ENCODE measurements at places on chromosomes 4 and X.

DNA sequence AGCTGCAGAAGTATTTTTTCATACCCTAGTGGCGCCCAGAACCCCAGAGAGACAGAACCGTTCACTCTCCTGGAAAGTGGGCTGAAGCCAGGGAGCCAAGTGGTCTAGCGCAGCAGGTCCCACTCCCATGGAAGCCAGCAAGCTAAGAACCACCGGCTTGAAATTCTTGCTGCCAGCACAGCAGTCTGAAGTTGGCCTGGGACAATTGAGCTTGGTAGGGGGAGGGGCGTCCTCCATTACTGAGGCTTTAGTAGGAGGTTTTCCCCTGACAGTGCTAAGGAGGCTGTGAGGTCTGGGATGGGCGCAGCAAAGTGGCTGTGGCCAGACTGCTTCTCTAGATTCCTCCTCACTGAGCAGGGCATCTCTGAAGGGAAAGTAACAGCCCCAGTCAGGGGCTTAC lies 84.5 kb upstream of the ATXN3L start:
- no peak for DNase-seq

- DNase-seq, result no peak
Observed at GRCh38 chrX:76148041-76148665, 24.7 kb upstream of the PBDC1 start.

DNA sequence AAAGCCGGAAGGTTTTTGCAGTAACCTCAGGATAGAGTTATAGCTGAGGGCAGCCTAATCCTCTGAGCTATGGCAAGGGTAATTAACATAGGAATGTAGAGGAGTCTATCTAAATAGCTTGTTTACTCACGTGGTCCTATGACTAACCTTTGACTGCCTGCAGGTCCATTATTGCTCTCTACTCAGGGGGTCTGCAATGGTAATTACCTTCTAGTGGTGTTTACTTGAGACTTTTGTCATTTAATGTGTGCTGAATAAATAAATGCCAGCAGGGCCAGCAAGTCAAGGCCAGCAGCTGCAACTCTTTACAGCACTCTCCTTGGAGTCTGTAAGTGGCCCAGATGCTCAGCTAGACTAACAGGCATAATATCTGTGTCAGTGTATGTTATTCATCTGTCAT lies 212.7 kb upstream of the FMR1 start:
- DNase-seq, result no peak

DNA sequence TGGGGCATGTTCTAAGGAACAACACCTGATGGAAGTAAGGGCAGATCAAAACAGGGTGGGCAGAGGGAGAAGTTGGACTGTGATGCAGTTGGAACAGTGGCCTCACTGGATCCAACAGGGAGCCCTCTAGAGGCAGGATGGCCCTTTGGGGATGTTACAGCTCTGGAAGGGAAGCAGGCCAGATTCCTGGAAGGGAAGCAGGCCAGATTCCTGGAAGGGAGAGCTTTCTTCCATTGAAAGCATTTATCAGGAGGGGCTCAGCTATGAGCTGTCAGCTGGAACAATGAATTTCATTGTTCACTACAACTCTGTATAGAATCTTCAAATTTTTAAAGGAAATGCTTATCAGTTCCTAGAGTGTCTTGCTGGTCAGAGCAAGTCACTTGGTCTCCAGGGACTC lies 17.7 kb downstream of the IL15 start:
- DNase-seq, result no peak

GRCh38 chrX:107197319-107197718 lies 8.9 kb downstream of the NUP62CL start:
- DNase-seq, result no peak

GRCh38 chrX:78104447-78105176 lies 564 bp downstream of the PGK1 start:
- no peak for DNase-seq

GRCh38 chrX:46941341-46941740 lies 29.1 kb downstream of the JADE3 start:
- no peak for DNase-seq

- no peak for DNase-seq
Observed at GRCh38 chr4:138225477-138225876, 16.7 kb downstream of the SLC7A11 start.

DNA sequence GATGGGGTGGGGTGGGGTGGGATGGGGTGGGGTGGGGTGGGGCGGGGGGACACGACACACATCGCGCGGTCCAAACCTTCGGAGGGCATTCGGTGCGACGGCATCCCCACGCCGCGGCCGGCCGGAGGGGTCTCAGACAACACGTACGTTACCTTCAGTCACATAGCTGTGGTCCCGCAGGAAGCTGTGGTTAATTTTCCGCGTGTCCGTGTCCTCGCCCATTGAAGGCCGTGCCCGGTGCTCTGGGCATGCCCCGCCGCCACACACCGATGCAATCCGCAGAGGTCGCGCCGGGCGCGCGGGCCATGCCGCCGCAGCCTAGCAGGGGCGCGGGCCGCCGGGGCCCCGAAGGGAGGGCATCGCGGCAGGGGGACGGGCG lies 417 bp downstream of the PPP2R2C start:
- DNase-seq, result no peak

GRCh38 chrX:131792356-131792749 lies 230.7 kb upstream of the STK26 start:
- DNase-seq, result no peak

- DNase-seq, result no peak
Observed at GRCh38 chr4:42995343-42995944, 102.9 kb downstream of the GRXCR1 start.

- DNase-seq, result no peak
Observed at GRCh38 chr4:105715692-105716278, 7.2 kb downstream of the GSTCD start.

DNA sequence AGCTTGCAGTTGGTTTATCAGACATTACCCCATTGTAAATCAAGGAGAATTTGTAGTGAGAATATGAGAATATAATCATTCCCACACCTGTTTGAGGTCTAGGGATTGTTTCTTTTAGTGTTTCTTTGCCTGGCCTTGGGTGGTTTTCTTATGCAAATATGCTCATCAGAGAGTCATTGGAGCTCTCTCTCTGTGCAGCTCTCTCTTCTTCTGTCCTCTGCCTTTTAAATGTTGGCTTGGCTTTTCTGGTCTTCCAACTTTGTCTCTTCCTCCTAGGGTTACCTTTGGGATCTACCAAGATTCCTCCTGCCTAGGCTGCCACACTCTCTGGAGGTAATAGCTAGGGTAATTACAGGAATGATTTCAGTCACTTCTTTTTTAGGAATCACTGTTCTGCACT lies 102.3 kb upstream of the ARSJ start:
- DNase-seq, result no peak

GRCh38 chrX:49106296-49106695 lies 17.2 kb downstream of the GPKOW start:
- DNase-seq, result no peak

- no peak for DNase-seq
Observed at GRCh38 chr4:58564695-58565475, 1454.7 kb upstream of the IGFBP7 start.

- peak; percentile 61 for DNase-seq
Observed at GRCh38 chr4:7843831-7844593, 95.6 kb downstream of the AFAP1 start.

DNA sequence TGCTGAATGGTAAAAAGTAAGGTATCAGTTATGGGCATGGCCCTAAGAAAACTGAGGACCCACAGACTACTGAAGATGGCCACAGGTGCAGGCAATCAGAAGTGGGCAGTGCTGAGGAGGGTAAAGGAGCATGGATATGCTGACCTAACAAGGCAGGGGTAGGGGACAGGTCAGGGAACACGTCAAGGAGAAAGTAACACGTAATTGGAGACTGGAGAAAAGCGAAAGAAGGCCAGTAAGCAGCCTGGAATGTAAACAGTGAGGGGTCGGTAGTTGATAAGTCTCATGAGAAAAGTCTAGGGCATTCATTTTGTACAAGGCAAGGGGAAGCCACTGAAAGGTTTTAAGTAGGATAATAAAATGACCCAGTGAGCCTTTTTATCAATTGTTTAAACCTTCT lies 153.3 kb downstream of the PRDM5 start:
- DNase-seq, result no peak

Data from CMK (cell line).